Tibial nerve (tissue), 4 donors: ENCODE measurements at places on chromosomes 2 and 18. TPM values are rescaled to one million over a fixed set of nuclear protein-coding genes. Genes with fewer than 3 reads are reported as not detected.

The SULT1C2 gene
- not detected for total RNA-seq

The MEP1B gene
- not detected for total RNA-seq

DNA sequence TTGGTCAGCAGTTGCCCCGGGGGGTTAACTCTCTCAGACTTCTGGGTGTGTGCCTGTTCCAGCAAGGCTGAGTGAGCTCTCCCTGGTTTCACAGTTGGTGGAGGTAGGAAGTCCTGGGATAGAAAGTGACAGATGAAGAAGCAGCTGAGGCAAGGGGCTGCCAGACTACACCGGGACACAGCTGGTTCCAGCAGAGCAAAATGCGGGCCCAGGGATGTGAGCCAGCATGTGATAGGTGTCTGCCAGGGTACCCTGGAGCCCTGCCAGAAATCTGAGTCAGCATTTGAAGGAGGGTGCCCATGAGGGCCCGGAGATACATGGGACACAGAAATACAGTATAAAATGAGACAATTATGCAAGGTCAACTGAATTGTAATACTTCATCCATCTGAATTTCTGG is 79.3 kb upstream of the LGALSL start:
- no peak for DNase-seq

DNA sequence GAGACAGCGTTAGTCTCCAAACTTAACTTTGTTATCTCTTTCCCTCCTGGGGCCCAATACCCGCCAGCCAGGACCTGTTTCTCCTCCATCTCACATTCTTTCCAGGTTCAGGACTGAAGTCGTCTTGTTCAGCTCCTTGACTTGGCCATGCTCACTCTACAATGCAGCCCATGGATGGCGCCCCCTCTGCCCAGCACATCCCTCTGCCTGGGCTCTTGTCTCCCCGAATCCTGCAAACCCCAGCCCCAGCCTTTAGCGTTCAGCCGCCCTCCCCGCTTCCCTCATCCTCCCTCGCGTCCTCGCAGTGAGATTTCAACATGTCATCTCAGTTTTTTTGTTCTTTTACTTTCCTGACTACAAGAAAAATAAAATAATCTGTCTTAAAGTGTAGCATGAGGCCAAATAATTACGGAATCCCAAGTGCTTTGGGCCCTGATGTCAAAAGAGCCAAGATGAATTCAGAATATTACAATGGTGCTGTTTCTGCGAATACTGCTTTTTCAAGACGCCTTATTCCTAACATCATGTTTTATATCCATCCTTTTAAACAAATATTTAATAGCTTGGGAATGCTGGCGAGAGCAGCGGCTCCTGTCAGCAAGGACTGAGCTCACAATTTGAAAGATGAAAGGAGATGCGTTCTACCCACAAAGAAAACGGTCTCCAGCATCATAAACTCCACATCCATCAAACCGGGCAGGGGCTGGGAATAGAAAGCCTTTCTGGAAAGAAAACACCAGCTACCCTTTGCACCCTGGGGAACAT is 1.0 kb downstream of the FAM178B start:
- DNase-seq, result no peak

- no peak for DNase-seq
Observed at GRCh38 chr2:184598002-184598315, 370 bp upstream of the ZNF804A start.

DNA sequence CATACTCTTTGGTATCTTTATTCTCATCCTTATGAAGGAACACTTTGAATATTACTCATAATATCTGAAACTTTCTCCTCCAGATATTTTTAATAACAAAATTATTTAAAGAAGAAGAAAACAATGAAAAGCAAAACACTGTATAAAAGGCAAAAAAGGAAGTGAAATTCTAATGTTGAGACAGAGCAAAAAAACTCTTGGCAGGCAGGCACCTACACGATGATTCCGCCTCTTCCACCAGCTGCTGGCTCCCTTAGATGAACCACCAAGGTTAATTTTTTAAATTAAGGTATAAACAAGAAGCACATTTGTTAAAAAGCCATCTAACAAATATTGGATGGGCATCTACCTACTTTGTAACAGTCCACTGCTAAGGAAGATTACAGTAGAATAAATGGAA is 434.7 kb downstream of the EPHA4 start:
- no peak for DNase-seq

GRCh38 chr18:6781796-6782195 is 52.3 kb downstream of the ARHGAP28 start:
- DNase-seq, result no peak

DNA sequence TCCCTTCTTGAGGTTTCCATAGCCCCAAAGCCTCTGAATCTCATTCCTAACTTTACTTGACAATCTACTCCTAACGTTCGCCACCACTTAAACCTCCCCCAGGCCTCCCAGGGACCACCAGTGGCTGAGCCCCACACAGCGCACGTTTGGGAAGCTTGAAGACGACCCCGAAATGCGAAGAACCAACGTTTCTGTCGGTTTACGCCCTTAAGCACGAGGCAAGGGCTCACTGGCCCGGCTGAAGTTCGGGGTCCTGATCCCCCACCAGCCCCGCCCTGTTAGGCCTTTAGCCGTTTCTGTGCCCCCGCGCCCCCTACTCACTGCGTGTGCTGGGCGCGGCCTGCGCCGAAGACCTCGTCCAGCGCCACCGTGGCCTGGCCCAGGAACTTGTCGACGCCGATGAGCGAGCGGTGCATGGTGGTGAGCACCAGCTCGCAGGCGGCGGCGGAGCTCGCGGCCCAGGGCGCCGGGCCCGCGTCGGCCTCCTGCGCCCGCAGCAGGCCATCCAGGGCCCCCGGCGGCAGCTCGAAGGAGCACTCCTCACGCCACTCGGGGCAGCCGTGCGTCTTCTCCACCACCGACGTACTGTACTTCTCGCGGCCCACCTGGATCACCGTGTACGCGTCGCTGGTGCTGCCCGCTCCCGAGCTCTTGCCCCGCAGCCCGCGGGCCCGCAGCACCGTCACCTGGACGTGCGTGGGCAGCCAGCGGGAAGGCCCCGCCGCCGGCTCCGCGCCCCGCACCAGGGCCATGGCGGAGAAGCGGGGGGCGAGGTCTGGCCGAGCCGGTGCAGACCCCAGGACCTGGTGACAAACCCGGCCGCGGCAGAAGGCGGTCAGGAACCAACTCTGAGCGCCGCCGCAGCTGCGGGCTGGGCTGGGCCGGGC is 479 bp downstream of the RAB11FIP5 start:
- no peak for DNase-seq

DNA sequence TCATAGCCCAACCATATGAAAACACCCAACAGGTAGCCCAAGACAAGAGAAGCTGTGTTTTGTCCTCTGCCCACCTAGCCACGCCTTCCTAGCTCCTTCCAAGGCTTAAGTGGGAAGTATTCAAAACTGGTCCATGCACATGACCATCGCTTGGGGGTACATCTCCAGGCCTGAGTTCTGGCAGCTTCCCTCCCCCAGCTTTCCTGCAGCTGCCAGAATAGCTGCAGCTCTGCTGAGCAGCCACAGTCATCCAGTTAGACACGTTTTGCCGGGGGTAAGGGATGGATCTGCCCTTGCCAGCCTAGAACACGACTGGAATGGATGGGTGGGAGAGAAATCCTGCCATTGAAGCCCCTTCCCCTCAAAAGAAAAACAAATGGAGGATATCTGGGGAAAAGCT is 166.8 kb downstream of the NRP2 start:
- no peak for DNase-seq

DNA sequence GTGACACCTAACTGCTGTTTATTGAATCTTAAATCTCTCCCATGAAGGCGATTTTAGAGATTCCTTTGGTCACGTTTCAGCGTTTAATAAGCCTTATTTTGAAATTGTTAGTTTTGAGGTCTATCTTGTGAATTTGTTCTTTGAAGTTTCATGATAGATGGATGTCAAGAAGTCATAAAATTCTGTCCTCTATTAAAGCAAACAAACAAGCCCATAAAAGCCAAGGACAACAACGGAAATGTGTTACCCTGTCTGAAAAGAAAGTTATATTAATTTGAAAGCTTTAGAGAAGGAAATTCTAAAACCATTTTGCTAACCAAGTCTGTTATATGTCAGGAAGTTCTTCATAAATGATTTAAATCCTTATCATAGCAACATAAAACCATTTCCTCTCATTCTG is 7.0 kb upstream of the CAVIN2 start:
- no peak for DNase-seq

DNA sequence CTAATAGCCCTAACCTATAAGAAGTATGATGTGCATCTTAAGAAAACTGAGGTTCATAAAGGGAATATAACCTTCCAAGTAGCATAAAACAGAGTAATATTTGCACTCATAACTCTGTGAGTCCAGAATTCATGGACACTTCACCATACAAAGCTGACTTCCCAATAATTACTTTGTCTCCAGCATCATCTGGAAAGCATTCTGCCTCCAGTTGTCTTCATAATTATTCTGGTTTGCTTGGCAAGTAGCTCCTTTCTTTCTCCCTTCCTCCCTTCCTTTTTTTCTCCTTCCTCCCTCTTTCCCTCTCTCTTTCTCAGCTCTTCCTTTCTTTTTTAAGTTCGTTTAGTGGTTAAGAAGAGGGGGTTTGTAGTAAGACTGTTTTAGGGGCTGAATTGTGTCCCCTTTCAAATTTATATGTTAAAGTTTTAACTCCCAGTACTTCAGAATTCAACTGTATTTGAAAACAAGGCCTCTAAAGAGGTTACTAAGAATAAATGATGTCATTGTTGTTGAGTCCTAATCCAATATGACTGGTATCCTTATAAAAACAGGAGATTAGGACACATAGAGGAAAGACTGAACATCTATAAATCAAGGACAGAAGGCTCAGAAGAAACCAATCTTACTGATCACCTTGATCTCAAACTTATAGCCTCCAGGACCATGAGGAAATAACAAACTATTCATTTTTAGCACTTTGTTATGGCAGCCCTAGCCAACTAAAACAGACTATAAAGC is 28.9 kb downstream of the TFPI start:
- DNase-seq, result no peak
